NCI-H748 treated with DMSO at 0.1 percent for 48 hours (cell line): ENCODE measurements at places on chromosomes 1 and 21.

- no peak for DNase-seq
Measured at GRCh38 chr1:185453496-185454192, 136.6 kb upstream of the IVNS1ABP start.

GRCh38 chr1:201752333-201752732 lies 76.6 kb upstream of the IPO9 start:
- no peak for DNase-seq

GRCh38 chr1:95122151-95122697 lies 5.1 kb downstream of the TLCD4 start:
- DNase-seq: no peak

GRCh38 chr1:101262630-101263348 lies 26.0 kb downstream of the S1PR1 start:
- no peak for DNase-seq

- DNase-seq: no peak
Measured at GRCh38 chr1:23895082-23895481, 18.1 kb downstream of the CNR2 start.

DNA sequence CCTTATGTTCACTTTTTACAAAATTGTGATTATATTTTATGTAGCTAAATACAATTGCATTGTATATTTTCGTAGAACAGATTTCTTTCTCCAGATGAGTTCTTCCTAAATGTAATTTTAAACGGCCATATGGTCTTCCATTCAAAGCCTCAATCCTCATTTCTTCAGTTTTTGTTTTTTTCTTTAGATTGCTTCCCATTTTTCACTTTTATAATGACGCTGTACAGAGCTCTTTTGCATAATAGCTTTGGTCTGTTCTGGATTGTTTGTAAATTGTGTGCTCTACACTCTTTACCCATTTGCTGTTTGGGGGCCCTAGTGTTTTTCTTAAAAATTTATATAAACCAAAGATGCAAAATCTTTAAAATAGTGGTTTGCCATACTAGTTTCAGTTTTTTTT lies 27.8 kb downstream of the AVPR1B start:
- no peak for DNase-seq
